Kidney glomerular epithelial cell (primary cell): ENCODE measurements at places on chromosomes 11 and 22.

- no peak for DNase-seq
Observed at GRCh38 chr22:37749226-37749625, 52.4 kb downstream of the TRIOBP start.

DNA sequence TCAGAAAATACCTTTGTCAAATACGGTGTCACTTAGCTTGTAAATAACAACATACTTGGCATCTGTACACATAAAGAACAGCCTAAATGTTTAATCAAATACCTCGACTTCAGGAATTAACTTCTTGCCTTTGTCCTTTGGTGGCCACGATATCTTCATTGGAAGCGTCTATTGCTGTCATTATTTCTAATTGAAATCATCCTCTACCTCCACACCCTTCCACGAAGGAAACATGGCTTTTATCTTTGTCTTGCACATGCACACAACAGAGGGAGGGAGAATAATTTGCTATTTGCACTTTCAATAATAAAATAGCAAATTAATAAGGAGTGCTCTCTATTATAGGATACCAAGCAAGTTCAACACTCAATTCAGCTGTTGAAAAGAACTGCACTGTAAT is 25.8 kb upstream of the SOX6 start:
- DNase-seq: no peak

GRCh38 chr11:29314211-29314610 is 702.6 kb downstream of the KCNA4 start:
- DNase-seq: no peak

GRCh38 chr11:84853841-84854497 is 773.2 kb downstream of the DLG2 start:
- DNase-seq: no peak

- no peak for DNase-seq
Observed at GRCh38 chr11:131240421-131240820, 130.0 kb upstream of the NTM start.
